Central memory CD8-positive, alpha-beta T cell (primary cell): ENCODE measurements at places on chromosomes 5 and 9.

DNA sequence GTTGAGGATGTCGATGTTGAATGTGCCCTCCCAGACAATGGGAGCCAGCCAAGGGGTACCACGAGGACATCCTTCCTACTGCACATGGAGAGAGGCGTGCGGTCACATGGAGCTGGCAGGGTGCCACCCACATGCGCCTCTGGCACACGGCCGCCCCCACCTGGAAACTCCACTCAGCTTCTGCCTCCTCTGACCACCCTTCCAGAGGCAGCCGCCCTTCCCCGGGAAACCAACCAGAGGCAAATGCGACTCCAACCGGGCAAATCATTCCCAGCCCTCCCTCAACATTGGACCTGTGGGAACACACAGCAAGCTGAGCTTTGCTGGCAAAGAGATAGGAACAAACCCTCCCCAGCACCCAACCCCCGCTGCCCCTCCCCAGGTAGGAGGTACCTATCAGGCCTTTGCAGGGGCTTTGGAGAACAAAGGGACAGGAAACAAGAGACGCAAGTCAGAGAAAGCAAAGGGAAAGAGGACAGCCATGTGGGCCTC, 17.5 kb downstream of the ABO start:
- no peak for DNase-seq
- H3K27me3 ChIP-seq = peaks cover 25% of the 10 kb centered on the region
- H3K36me3 ChIP-seq = no peaks in the 10 kb centered on the region
- H3K27ac ChIP-seq = no peak overlapping the region
- H3K4me1 ChIP-seq = no peaks in the 10 kb centered on the region

GRCh38 chr5:154858972-154859871, 795 bp downstream of the CNOT8 start:
- no peak for DNase-seq
- peak overlapping the region; percentile 98 for H3K27ac ChIP-seq
- H3K4me3 ChIP-seq = peak overlapping the region; percentile 93
- peaks cover 38% of the 10 kb centered on the region for H3K36me3 ChIP-seq
- no peaks in the 10 kb centered on the region for H3K27me3 ChIP-seq
- H3K4me1 ChIP-seq = peaks cover 50% of the 10 kb centered on the region

DNA sequence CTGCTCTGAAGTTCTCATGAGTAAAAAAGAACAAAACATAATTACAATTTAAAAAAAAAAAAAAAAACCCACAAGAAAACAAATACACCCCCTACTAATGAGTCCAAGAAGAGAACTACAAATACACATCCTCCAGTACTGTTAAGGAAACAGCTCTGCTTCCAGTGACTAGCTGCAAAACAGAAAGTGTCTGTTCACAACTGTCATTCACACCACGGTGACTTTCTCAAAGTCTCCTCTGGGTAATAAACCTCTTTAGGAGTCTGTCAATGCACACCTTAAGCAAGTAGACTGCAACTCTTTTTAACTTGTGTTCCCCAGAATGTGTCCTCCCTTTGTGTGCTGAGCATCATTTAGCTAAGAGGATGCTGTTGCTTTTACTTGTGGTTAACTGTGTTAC, 6.2 kb downstream of the REEP5 start:
- peak overlapping the region; percentile 27 for H3K4me3 ChIP-seq
- H3K27me3 ChIP-seq = no peaks in the 10 kb centered on the region
- peak overlapping the region; percentile 58 for H3K27ac ChIP-seq
- peaks cover 25% of the 10 kb centered on the region for H3K36me3 ChIP-seq

DNA sequence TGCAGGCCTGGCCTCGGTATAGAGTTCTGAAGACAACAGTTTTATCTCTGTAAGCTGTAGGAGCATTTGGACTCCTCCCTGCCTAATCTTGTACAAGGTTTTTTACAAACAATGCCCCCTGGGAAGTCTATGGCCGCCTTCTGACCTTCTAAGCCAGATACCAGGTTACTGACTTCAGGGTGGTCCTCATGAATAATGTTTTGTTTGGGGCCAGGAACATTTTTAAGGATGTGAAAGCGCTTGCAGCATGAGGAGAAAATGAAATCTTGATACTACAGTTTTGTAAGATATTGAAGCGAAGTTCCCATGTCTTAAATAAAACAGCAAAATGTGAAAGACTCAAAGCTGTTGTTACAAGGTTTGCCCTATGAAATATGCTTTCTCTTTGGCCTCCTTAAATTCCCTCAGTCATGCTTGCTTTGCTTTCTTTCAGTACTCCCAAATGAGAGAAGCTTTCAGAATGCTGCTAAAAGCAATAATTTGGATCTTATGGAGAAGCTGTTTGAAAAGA, 5.2 kb downstream of the ANKDD1B start:
- H3K36me3 ChIP-seq = no peaks in the 10 kb centered on the region
- no peaks in the 10 kb centered on the region for H3K4me1 ChIP-seq
- no peak overlapping the region for H3K27ac ChIP-seq
- no peaks in the 10 kb centered on the region for H3K27me3 ChIP-seq

GRCh38 chr9:95422650-95423049, 94.1 kb downstream of the PTCH1 start:
- H3K36me3 ChIP-seq = peaks cover 3% of the 10 kb centered on the region
- DNase-seq = no peak
- no peak overlapping the region for H3K4me3 ChIP-seq
- H3K27me3 ChIP-seq = peaks cover 32% of the 10 kb centered on the region
- H3K4me1 ChIP-seq = peaks cover 10% of the 10 kb centered on the region

GRCh38 chr9:89814340-89815040, 209.7 kb downstream of the GADD45G start:
- H3K4me1 ChIP-seq = no peaks in the 10 kb centered on the region
- no peak for DNase-seq
- no peaks in the 10 kb centered on the region for H3K36me3 ChIP-seq
- H3K27me3 ChIP-seq = peaks cover 19% of the 10 kb centered on the region
- no peak overlapping the region for H3K4me3 ChIP-seq

- no peaks in the 10 kb centered on the region for H3K36me3 ChIP-seq
- no peaks in the 10 kb centered on the region for H3K27me3 ChIP-seq
- H3K4me1 ChIP-seq = peaks cover 95% of the 10 kb centered on the region
- H3K4me3 ChIP-seq = no peak overlapping the region
Observed at GRCh38 chr9:89533411-89534095, 35.6 kb upstream of the SEMA4D start.

- no peak for DNase-seq
- no peaks in the 10 kb centered on the region for H3K27me3 ChIP-seq
- no peaks in the 10 kb centered on the region for H3K36me3 ChIP-seq
- no peaks in the 10 kb centered on the region for H3K4me1 ChIP-seq
Observed at GRCh38 chr5:110209401-110209800, 517.1 kb downstream of the TMEM232 start.

DNA sequence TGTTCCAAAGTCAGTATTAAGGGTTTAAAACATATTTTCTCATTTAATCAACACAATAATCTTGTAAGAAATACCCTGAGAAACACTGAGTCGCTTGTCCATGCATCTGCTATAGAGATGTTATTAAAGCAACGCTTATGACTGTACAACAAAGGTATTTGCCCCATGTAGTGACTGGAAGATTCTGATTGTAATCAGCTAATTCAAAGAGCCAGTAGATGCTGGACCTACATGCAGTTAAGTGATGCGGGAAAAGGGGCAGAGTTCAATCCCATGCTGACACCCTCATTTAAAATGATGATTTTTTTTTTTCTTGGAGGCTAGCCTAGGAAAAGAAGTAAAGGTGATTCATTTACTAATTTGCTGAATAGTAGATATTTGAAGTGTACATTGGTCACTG, 149.3 kb upstream of the MTAP start:
- DNase-seq = no peak
- H3K36me3 ChIP-seq = no peaks in the 10 kb centered on the region
- peaks cover 75% of the 10 kb centered on the region for H3K27me3 ChIP-seq
- no peak overlapping the region for H3K27ac ChIP-seq
- no peaks in the 10 kb centered on the region for H3K4me1 ChIP-seq
- H3K4me3 ChIP-seq = no peak overlapping the region

GRCh38 chr5:1975406-1975715, 92.6 kb upstream of the IRX4 start:
- H3K4me1 ChIP-seq = no peaks in the 10 kb centered on the region
- no peak overlapping the region for H3K27ac ChIP-seq
- H3K27me3 ChIP-seq = peaks cover 51% of the 10 kb centered on the region
- no peak overlapping the region for H3K4me3 ChIP-seq
- H3K36me3 ChIP-seq = no peaks in the 10 kb centered on the region

- peaks cover 52% of the 10 kb centered on the region for H3K27me3 ChIP-seq
- no peak overlapping the region for H3K4me3 ChIP-seq
- no peak overlapping the region for H3K27ac ChIP-seq
- no peaks in the 10 kb centered on the region for H3K4me1 ChIP-seq
- H3K36me3 ChIP-seq = no peaks in the 10 kb centered on the region
- no peak for DNase-seq
Observed at GRCh38 chr5:38426490-38426889, 130.0 kb downstream of the LIFR start.

GRCh38 chr9:113943112-113944009, 67.3 kb downstream of the ZNF618 start:
- no peak overlapping the region for H3K4me3 ChIP-seq
- peak; percentile 4 for DNase-seq
- H3K4me1 ChIP-seq = no peaks in the 10 kb centered on the region
- peaks cover 1% of the 10 kb centered on the region for H3K36me3 ChIP-seq

GRCh38 chr5:9302218-9302617, 243.7 kb downstream of the SEMA5A start:
- no peak overlapping the region for H3K27ac ChIP-seq
- H3K36me3 ChIP-seq = no peaks in the 10 kb centered on the region

- H3K4me1 ChIP-seq = no peaks in the 10 kb centered on the region
- no peak for DNase-seq
- no peak overlapping the region for H3K4me3 ChIP-seq
- no peak overlapping the region for H3K27ac ChIP-seq
- peaks cover 5% of the 10 kb centered on the region for H3K27me3 ChIP-seq
Observed at GRCh38 chr9:72703574-72703973, 182.2 kb downstream of the TMC1 start.

DNA sequence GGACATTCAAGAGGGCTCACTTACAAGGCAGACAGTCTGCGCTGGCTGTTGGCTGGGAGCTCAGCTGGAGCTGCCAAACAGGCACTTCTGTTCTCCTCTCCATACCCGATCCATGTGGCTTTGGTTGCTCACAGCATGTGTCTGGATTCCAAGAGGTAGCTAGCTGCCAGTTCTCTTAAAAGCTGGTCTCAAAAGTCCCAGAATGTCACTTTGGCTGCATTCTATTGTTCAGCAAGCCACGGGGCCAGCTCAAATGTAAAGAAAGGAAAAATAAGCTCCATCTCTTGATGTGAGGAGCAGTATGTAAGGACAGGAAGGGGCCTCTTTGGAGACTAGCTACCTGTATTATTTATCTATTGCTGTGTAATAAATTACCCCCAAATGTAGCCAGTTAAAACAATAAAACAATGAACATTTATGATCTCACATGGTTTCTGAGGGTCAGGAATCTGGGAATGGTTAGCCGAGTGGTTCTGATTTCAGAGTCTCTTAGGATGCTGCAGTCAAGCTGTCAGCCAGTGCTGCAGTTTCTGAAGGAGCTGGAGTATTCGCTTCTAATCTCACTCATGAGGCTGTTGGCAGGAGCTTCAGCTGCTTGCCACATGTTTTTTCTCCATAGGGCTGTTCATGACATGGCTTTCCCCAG, 112.7 kb upstream of the CLINT1 start:
- no peak overlapping the region for H3K27ac ChIP-seq
- H3K4me1 ChIP-seq = no peaks in the 10 kb centered on the region

DNA sequence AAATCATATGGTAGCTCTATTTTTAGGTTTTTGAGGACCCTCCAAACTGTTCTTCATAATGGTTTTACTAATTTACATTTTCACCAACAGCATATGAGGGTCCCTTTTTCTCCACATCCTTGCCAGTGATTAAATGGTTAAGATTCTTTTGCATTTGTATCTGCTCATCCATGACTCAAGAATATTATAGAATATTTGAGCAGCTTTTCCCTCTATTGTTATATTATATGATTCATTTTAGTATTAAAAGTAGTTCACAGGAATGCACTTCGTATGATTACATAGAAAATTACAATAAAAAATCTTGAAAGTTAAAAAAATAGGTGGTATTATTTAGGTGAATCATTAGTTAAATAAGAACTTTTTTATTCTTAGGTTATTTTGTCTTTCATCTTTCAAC, 140.7 kb downstream of the WDR70 start:
- no peak for DNase-seq
- H3K27ac ChIP-seq = no peak overlapping the region
- no peaks in the 10 kb centered on the region for H3K4me1 ChIP-seq
- peaks cover 4% of the 10 kb centered on the region for H3K36me3 ChIP-seq
- H3K4me3 ChIP-seq = no peak overlapping the region

- H3K27me3 ChIP-seq = no peaks in the 10 kb centered on the region
- no peak overlapping the region for H3K27ac ChIP-seq
- H3K4me3 ChIP-seq = no peak overlapping the region
- no peak for DNase-seq
Observed at GRCh38 chr5:165263536-165263935, 1758.1 kb downstream of the MAT2B start.

GRCh38 chr5:174300941-174301761, 255.6 kb downstream of the NSG2 start:
- H3K27ac ChIP-seq = no peak overlapping the region
- no peak for DNase-seq
- no peak overlapping the region for H3K4me3 ChIP-seq
- no peaks in the 10 kb centered on the region for H3K36me3 ChIP-seq
- H3K27me3 ChIP-seq = peaks cover 28% of the 10 kb centered on the region

DNA sequence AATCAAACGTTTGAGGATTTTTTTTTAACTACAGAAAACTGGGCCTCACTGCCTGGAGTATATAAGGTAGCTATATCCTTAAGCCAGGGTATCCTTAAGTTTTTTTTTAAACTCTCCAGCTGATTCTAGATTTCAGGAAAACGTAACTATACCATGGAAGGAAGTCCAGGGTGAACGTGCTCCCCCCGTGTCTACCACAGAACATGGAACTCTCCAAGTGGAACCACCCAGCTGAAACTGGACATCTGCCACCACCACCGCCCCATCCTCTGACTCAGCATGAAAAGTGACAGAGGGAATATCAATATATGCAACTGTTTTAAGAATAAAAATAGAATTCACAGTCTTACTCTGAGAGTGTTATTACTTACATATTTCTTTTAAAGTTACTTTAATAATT, 61.3 kb downstream of the DROSHA start:
- H3K36me3 ChIP-seq = peaks cover 22% of the 10 kb centered on the region
- H3K27ac ChIP-seq = no peak overlapping the region
- no peaks in the 10 kb centered on the region for H3K4me1 ChIP-seq
- H3K27me3 ChIP-seq = no peaks in the 10 kb centered on the region
- no peak overlapping the region for H3K4me3 ChIP-seq
- no peak for DNase-seq

- no peaks in the 10 kb centered on the region for H3K36me3 ChIP-seq
- no peak overlapping the region for H3K4me3 ChIP-seq
- no peak overlapping the region for H3K27ac ChIP-seq
- no peaks in the 10 kb centered on the region for H3K27me3 ChIP-seq
- no peak for DNase-seq
Observed at GRCh38 chr5:125451622-125452021, 705.2 kb upstream of the ZNF608 start.

DNA sequence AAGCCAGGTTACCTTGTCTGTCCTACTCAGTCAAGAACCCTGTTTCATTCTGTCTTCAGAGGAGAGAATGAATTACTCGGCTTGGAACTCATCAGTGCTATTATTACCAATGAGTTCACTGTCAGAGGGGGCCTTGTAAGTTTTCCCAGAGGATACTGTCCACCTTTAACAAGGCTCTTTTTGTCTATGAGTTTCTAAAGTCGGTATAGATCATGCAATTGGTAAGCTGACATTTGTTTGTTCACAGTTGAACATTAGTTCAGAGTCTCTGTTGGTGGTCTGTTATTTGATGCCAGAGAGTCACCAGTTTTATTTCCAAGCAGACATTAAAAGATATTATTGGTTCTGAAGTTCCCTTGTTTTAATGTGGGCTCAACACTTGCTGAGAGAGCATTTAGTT, 58.1 kb upstream of the DHFR start:
- H3K36me3 ChIP-seq = peaks cover 5% of the 10 kb centered on the region
- no peaks in the 10 kb centered on the region for H3K27me3 ChIP-seq
- DNase-seq = no peak
